Hematopoietic multipotent progenitor cell treated with erythropoietin and hydrocortisone succinate and interleukin-3 and kit ligand, for 8 days (in vitro differentiated cells): ENCODE measurements at places on chromosomes 4 and X.

DNA sequence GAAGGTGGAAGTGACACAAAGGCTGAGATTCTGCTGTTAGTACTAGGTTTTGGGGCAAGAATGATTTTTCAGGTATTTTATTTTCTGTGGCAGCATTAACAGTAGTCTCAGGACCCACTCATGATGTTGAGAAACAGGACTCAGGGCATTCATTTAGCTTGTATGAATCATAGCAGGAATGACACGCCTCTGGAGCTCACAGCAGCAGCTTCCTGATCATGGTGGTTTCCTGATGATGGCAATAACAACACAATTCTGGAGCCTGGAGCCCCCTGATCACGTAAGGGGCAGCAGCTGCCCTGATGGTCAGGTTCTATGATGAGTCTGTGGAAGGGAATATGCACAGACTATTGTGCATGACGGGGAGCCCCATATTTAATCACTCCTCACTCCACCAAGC lies 47.0 kb downstream of the TASL start:
- DNase-seq = no peak

DNA sequence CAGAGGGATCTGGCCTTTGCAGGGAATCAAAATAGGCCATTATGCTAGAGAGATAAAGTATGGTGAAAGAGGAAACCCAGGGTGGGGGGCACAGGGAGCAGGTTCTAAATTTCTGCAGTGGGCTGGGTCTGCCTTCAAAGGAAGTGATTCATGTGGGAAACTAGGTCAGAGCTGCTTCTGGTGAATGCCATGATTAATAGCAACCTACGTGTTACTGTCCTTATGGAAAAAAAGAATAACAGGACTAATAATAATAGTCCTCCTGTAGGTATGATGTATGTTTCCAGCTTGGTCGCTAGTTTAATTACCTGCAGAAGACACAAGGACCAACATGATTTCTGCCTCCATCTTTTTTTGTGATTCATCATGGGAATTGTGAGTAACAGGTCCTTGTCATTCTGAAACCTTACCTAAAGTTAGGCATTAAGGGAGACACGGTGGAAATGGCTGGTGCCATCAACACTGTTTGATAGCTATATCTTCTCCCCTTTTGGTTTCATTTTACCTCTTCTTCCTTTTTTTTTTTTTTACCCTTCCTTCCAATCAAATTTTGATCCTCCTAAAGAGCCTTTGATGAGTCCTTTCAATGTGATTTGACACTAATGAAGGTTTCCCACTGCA lies 180.4 kb downstream of the CPEB2 start:
- DNase-seq = no peak

- DNase-seq = no peak
Observed at GRCh38 chr4:16118090-16118489, 34.3 kb upstream of the PROM1 start.

DNA sequence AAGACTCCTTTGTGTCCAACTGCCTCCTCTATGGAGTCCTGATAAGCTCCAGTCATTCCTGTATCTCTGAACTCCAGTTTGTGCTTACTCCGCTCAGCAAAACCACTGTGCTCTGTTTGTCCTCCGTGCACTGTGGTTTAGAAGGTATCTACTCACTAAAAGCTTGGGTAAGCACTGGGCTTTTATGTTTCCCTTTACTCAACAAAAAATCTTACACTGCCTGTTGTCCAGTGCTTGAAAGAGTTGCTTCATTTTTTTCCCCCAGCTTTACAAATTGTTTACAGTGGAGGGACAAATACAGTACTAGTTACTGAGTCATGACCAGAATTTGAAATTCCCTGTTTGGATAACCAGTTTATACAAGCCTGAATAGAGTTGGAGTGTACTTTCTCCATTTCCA lies 545.3 kb upstream of the FAT1 start:
- DNase-seq = no peak

GRCh38 chrX:41932885-41933284 lies 9.5 kb upstream of the CASK start:
- no peak for DNase-seq
